Stomach (tissue), 19 donors: ENCODE measurements at places on chromosomes 7 and 10. TPM values are rescaled to one million over a fixed set of nuclear protein-coding genes. Genes with fewer than 3 reads are reported as not detected.

The RNF32 gene
- not detected for total RNA-seq

DNA sequence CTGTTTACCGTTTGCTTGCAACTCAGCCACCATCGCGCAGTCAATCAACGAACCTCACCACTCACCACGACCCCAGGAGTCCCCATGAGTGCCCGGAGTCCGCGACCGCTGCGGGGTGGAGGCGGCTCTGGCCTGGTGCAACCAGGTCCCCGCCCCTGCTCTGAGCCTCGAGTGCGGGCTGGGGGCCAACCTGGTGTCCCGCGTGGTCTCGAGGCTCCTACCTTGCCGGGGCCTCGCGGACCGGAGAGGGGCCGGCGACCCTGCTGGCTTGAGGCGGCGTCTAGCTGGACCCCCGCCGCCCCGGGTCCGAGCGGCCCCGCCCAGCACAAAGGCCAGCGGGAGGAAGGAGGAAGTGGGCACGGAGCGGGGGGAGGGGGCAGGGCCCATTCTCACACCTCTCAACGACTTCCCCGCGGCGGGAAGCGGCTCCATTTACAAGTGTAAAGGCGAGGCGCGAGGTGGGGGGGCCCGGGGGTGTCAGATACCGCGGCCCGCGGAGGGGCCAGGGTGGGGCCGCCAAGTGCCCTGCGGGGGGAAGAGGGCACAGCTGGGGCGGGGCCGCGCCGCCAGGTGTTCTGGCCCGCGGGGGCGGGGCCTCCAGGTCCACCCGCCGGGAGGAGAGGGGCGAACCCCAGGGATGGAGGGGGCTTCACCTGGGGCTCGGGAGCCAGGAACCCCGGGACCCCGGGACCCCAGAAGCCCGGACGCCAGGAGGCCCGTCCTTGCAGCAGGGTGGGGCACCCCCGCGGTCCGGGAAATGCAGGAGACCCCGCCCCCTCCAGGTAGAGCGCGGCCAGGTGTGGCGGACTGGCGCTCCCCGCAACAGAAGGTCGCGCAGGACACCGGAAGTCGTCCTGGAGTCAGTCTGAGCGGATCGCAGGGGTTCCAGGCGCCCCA is 8.6 kb downstream of the CTBP2 start:
- peaks cover 100% of the 10 kb centered on the region for H3K4me1 ChIP-seq
- H3K27ac ChIP-seq = peak overlapping the region; percentile 98
- H3K27me3 ChIP-seq = no peaks in the 10 kb centered on the region
- H3K4me3 ChIP-seq = peak overlapping the region; percentile 37
- H3K36me3 ChIP-seq = no peaks in the 10 kb centered on the region

The CHCHD1 gene
- total RNA-seq = 26.6 TPM

DNA sequence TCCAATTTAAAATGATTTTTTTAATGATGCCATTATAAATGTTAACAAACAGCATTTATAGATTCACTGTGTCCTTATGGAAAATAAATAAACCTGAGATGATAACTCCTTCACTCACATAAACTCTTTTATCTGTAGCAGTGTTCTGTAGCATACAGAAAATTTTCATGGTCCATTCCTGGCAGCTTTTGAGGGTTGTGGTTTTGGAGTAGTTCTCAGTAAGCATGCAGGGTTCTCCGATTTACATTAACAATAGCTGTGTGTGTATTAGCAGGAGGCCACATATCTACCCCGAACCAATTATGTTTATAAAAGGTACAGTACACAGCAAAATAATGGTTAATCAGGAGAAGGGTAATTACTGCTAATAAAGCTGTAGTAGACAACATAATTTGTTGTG is 162.7 kb downstream of the CDCA7L start:
- no peak for DNase-seq
- no peaks in the 10 kb centered on the region for H3K36me3 ChIP-seq
- H3K27ac ChIP-seq = no peak overlapping the region
- no peaks in the 10 kb centered on the region for H3K4me1 ChIP-seq
- H3K27me3 ChIP-seq = no peaks in the 10 kb centered on the region

GRCh38 chr7:140390034-140390433 is 8.3 kb downstream of the SLC37A3 start:
- H3K36me3 ChIP-seq = no peaks in the 10 kb centered on the region
- no peak overlapping the region for H3K27ac ChIP-seq
- no peak for DNase-seq
- H3K4me3 ChIP-seq = no peak overlapping the region
- H3K4me1 ChIP-seq = peaks cover 31% of the 10 kb centered on the region
- H3K27me3 ChIP-seq = no peaks in the 10 kb centered on the region

- peaks cover 87% of the 10 kb centered on the region for H3K36me3 ChIP-seq
- no peak overlapping the region for H3K27ac ChIP-seq
- no peak overlapping the region for H3K4me3 ChIP-seq
- H3K4me1 ChIP-seq = peaks cover 16% of the 10 kb centered on the region
- no peak for DNase-seq
- no peaks in the 10 kb centered on the region for H3K27me3 ChIP-seq
Measured at GRCh38 chr7:130127821-130128317, 57.5 kb downstream of the KLHDC10 start.

The SCIN gene
- 8.4 TPM for total RNA-seq

The HIP1 gene
- total RNA-seq = 8.6 TPM
